ENCODE measurements at places on chromosomes 6 and 20.

DNA sequence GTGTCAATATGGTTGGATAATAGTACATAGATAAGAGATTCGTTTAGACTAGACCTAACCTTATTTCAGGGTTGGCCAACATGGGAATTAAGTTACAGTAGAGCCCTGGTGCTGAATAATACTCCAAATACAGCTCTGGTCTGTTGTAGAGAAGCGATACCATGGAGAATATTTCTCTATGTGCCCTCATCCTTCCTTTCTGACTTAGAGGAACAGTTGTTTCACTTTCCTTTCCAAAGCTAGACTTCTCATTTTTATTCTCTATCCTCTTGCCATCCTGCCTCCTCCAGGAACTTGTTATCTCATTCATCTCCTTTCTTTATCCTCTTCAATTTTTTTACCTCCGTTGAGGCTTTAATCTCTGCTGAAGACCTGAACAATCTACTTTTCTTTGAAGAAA lies 68.9 kb downstream of the EDN1 start:
- DNase-seq, result no peak

DNA sequence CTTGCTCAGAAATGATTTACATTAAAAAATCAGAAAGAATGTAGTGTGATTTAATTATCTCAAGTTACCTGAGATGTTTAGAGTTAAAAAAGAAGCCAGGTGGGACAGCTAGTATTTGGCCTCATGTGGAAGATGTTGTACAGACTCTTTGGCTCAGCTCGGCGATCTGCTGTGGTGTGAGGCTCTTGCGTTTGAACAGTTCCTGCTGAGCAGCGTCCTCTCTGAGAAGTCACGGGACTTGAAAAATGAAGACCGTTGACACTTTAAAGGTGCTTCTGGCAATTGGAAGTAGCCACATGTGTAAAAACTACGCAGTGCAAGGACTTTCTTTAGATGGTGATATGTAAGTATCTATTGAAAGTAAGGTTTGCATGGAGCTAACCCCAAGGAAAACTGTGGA lies 169.0 kb downstream of the BACH2 start:
- peak; percentile 26 for DNase-seq

DNA sequence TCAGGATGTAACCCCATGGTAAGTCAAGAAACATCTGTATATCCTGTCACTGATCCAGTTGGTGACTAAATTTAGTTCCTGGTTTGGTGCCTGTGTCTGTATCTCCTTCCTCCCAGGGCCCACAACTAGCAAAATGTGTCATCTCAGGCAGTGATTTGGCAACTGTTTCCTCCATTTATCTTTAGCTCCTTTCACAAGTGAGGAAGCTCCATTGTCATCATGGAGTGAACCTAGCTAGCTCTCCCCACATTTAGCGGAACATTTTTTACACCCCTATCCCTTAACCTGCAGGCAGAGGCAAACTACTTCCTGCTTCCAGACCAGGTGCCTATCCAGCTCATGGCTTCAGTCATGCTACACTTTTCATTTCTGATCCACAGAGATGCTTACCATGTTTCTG lies 99.5 kb downstream of the IPCEF1 start:
- no peak for DNase-seq

- DNase-seq, result peak; percentile 83
Measured at GRCh38 chr6:90098001-90098531, 198.6 kb downstream of the BACH2 start.

DNA sequence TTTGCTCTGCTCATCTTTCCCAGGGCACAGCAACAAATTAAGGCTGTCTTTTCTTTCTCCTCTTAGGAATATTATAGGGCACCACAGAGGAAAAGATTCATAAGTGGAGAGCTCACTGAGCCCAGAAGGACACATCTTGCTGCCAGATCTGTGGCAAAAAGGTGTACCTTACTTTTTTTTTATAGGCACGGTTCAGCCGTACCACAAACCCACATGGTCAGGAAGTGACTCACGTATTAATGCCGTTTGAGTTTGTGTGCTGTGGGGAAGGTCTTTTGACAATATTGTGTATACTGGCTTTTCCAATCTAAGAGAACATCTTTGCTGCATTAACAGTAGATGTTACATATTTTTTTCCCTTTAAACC lies 28.4 kb downstream of the PAQR8 start:
- no peak for DNase-seq

DNA sequence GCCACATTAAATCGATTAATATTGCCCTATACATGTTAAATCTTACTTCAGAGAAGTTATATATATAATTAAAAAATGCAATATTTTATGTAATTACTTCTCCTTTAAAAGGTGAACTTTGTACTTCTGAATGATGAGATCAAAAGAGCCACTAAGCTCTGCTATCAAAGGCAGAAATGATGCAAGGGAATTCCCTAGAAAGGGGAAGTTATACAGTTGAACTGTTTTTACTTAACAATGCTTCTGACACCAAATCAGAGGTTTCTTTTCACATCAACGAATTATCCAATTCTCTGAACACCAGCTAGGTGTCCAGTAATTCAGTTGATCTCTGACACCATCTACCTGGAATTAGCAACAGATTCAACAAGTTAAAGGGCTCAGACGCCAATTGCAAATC lies 319.9 kb upstream of the TSHZ2 start:
- DNase-seq, result no peak

DNA sequence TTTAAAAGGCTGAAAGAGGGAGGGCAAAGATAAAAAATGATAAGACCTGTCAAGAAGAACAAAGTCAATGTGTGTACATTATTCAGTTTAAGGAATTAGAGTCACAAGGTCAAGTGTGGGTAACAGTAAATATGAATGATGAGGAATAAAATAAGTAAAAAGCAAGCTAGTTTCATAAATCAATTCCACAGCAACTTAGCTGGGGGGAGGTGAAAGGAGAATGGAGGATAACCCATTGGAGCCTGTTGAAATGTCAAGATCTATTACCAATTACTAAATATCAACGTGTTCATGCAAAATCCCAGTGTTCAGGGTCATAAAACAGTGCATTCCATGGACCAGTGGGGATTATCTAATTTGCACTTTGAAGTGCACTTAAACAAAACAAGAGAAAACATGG lies 242.9 kb downstream of the TBX18 start:
- no peak for DNase-seq

DNA sequence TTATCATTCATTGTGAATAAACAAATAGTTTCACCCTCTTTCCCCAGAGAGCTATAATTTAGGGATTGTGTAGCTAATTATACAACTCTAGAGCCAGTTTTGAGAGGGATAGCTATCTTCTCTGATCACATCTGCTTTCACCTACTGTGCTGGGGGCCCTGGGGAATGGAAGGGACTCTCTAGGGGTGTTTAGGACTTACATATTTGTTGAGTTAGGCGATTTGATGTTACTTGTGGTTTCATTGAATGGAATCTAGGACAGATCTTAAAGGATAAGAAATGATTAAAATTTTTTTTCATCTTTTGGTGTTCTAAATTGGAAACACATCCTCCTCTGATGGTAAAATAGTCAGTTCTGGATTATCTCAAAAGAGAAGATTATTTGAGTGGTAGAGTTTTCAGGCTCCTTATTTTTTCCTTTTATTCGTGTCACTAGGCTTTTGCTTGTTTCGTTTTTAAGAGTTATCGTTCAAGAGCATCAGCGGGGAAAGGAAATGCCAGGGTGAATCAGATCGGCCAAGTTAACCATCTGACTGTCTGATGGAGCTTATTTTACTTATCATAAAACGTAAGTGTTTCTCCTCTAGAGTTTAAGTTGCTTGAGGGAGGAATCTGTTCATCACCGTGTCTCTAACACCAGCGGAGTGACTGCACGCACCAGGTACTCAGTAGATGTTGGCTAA lies 236.7 kb downstream of the FARS2 start:
- peak; percentile 16 for DNase-seq

- DNase-seq, result no peak
Measured at GRCh38 chr20:22490287-22491193, 93.8 kb downstream of the FOXA2 start.

DNA sequence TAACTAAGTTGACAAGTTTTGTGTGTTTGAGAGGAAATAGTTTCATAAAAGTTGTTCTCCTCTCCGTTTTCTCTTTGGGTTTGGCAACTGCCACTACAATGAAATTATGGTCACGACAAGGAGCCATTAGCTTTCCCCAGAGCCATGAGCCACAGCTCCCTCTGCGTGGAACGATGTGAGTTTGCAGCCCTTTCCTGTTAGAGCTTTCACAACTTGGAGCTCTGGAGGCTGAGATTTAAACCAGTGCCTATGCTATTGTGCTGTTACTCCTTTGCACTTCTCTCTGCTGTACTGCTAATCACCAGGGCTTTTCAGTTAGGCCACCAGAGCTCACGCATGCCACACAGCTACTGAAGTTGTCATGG lies 29.3 kb upstream of the TXNDC5 start:
- DNase-seq, result no peak

DNA sequence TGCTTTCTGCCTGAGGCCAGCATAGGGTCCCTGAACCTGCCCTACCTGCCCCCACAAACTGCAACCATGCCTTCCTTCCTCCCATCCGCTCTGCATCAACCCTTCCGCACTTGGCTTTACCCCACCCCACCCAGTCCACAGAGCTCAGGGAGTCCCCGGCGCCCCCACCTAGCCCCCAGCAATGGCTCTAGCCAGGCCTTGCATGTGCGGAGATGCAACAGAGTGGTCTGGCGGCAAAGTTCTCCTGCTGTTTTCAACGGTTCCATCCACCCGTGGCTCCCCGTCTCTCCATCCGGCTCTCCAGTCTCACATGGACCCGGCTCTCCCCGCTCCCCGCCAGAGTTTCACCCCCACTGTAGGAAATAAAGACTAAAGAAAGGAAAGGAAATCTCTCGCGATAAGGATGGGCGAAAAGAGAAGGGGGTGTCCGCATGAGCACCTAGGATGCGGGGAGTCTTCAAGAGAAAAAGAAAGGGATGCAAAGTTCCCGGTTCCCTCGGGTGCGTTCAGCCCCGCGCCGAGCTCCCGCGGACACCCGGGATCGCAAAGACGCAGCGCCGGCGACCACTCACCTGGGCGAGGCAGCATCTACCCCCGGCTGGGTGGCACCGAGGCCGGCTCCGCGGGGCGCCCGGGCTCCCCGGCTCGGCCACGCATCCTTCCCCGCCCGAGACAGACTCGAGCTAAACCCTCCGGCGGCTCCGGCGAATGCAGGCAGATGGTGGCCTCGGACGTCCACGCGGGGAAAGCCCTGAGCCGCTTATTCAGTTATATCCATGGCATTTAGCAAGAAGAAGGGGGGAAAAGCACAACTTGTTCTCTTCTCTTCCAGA lies 579 bp downstream of the LRFN2 start:
- no peak for DNase-seq

GRCh38 chr6:30942338-30943060 lies 1.7 kb downstream of the MUCL3 start:
- DNase-seq, result peak; percentile 64

GRCh38 chr6:52788478-52788877 lies 15.1 kb downstream of the GSTA1 start:
- DNase-seq, result no peak

DNA sequence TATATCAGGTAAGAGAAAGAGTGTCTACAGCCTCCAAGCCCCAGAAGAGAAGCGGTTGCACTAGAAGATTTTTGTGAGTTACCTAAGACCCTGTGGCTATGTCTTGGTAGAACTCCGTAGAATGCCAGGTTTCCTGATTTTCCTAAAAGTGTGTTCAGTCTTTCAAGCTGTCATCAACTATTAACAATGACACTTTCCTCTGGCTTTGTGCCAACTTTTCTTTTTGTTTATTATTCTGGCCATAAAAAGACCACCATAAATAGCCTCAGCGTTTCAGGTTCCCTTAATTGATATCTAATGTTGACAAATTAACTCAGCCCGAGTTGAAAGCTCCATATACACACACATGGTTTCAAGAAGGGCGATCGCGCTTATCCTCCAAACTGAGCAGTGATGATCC lies 1.2 kb downstream of the PAK5 start:
- DNase-seq, result no peak

GRCh38 chr6:147283460-147283859 lies 79.2 kb downstream of the STXBP5 start:
- peak; percentile 7 for DNase-seq

DNA sequence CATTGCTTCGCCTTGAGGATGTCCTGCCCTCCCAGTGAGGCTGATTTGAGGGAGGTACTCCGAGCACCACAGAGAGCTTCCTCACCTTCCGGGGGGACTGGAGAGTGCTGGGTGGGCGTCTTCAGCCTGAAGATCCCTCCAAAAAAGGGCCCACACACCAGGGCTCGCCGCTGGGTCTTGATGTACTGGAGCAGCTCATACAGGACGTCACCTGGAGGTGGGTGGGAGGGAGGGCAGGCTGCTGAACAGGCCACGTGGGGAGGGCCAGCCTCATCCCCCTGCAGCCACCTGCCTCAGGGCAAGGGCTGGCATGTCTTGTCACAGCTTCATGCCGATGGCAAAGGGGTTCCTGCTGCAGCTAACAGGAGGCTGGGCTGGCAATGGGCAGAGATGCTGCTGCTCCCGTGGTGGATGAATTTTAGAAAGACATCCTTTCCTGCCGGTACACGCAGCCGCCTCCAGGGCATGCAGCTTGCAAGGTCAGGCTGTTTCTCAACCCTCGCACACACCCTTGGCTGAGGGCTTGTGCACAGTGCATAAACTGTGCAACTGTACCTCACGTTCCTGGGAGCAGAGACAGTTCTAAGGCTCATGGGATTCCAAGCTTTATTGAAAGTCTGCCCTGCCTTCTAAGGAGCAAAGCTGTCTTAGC lies 14.0 kb downstream of the ETV7 start:
- DNase-seq, result no peak

Measured in spinal cord (tissue), 10 donors.